Aorta (tissue), 5 donors: ENCODE measurements at places on chromosomes 7 and 10. TPM values are rescaled to one million over a fixed set of nuclear protein-coding genes. Genes with fewer than 3 reads are reported as not detected.
A peak's percentile ranks its signal among the peaks of the same experiment; 100 is the strongest.

FGFR2 gene
- total RNA-seq: 5.8 TPM

TMEM184A gene
- 0.06 TPM for total RNA-seq

LIPM gene
- total RNA-seq: not detected

EPDR1 gene
- total RNA-seq: 39.0 TPM

NPFFR1 gene
- 0.03 TPM for total RNA-seq

GTF2IRD1 gene
- total RNA-seq: 11.5 TPM

ATOH7 gene
- total RNA-seq: not detected

ASB15 gene
- not detected for total RNA-seq

PAX4 gene
- not detected for total RNA-seq

PTN gene
- total RNA-seq: 6.4 TPM

CDHR1 gene
- 0.32 TPM for total RNA-seq

GIMAP5 gene
- total RNA-seq: 18.8 TPM

SPDYE16 gene
- total RNA-seq: 0.16 TPM

TBX20 gene
- total RNA-seq: not detected

DNA sequence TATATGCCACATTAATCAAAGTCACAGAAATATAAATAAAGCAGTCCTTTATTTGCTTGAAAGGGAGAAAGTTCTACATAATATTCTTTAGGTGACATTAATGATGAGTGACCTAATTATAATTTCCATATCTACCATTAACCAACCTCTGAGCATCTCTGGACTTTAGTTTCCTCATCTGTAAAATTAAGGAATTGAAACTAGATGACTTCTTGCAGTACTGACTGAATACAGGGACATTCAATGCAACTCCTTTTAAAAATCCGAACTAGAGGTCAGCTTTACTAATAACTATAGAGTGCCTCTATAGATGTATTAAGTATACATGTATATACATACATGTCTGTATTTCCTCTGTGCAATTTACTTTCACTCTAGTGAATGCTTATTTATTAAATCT is 3.9 kb downstream of the FMC1 start:
- no peak for DNase-seq

- DNase-seq: no peak
These were observed 65.5 kb downstream of the BPGM start for GRCh38 chr7:134712196-134712595.

GRCh38 chr7:39154815-39155214 is 177.1 kb downstream of the POU6F2 start:
- DNase-seq: no peak

- DNase-seq: no peak
These were observed 164.4 kb upstream of the PPP2R2D start for GRCh38 chr10:131736321-131736980.

- DNase-seq: peak; percentile 77
These were observed 9.7 kb upstream of the TTYH3 start for GRCh38 chr7:2621948-2622640.

- no peak for DNase-seq
These were observed 140.7 kb downstream of the ICA1 start for GRCh38 chr7:8121243-8121642.

GRCh38 chr7:44172352-44172751 is 16.9 kb downstream of the GCK start:
- no peak for DNase-seq

DNA sequence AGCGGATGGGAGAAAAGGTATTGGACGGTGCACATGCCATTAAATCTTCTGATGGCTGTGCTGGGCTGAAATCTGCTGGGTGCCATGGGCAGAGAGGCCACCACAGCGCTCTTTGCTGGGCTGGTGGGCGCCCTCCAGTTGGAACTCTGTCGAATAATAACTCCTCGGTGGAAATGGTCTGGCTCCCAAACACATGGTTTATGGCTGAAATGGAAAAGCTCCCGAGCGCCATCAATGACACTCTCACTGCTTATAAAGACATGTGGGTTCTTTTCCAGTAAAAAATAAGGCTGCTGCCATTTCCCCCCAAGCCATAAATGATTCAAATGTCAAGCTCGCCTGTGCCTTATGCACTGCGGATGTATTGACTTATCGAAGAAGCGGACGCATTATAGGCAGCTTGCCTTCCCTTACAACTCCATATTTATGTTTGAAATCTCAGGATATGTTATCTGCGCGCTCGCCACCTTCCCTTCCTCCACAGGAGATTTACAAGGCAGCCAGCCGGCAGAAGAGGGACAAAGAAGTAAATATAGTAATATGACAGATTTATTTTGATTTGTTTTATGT is 239.0 kb upstream of the MKI67 start:
- no peak for DNase-seq

GRCh38 chr10:78969719-78970118 is 99.0 kb upstream of the ZMIZ1 start:
- DNase-seq: no peak

DNA sequence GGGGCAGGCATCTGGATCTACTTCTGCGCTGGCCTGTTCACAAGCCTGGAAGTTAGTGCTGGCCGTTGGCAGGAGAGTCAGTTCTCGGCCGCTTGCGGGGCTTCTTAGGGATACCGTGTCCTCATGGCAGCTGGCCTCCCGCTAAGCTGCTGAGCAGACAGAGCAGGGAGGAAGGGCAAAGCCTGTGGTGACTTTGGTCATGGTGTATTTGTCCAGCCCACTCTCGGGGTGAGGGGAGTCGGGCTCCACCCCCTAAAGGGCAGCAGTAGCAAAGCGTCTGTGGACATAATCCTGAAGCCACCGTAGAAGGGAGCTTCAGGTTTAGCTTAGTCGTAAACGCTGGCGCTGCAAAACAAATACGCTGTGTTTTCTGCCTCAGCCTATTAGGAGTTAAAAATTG is 12.2 kb downstream of the UBE3C start:
- no peak for DNase-seq

DNA sequence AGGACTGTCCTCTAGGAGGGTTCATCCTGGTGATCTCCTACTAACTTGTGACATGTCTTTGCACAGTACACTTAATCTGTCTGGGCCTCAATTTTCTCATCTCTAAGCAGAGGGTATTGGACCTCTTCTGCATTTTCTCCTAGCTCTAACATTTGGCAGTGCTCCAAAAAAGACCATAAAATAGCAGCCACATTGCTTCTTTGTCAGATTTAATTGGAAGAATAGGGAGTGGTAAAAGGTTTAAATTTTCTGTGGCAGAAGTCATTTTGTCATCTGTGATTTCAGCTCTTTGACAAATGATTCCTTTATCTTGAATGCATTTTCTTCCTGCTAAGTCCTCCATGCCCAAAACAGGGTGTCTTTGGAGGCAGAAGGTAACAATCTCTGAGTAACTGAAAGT is 289.9 kb upstream of the LRGUK start:
- no peak for DNase-seq

DNA sequence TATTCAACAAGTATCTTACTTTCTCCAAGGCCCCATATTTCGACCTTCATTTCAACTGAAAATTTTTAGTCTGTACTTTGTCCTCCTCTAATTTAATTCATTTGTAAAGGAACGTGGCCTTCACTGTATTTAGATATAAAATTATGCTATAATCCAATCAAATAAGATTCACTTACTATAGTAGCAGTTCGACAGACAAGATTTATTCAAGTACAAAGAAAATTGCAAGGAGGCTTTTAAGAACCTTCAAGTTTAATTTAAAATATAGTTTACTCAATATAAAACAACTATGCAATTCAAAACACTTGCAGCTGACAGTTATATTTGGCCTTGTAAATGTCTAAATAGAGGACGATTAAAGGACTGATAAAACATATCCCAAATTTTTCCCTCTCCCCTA is 85.6 kb downstream of the RAPGEF5 start:
- no peak for DNase-seq

DNA sequence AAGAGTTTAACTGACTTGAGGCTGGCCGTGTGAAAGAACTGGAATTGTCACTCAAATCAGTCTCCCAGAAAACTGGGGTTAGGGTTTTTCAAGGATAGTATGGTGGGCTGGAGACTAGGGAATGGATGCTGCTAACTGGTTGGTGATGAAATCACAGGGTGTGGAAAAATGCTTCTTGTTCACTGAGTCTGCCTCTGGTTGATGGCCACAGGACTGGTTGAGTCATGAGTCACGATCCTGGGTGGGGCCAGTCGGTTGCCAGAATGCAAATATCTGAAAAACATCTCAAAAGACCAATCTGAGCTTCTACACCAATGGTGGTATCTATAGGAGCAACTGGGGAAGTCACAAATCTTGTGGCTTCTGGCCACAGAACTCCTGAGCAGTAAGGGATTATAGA is 16.3 kb upstream of the BAMBI start:
- no peak for DNase-seq

GRCh38 chr10:49208996-49209395 is 20.8 kb upstream of the TMEM273 start:
- no peak for DNase-seq

GRCh38 chr7:38123494-38123893 is 54.6 kb upstream of the STARD3NL start:
- DNase-seq: no peak

DNA sequence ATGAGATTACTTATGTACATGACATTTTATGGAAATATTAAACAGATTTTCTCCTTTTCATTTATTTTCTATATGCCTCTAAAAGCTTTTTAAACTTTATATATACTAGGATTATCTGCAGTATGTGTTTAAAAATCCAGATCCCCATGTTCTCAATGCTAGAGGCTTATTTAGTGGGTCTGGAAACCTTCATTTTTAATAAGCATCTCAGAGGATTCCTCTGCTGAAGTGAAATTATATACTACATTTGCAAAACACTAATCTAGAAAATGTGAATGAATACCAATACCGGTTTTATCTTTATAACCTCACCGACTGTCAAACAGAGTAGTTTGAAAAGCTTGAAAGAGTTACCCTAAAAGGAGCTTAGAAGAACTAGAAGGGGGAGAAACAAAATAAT is 863.8 kb upstream of the ZWINT start:
- DNase-seq: no peak
